ENCODE measurements at places on chromosomes 4 and X. TPM values are rescaled to one million over a fixed set of nuclear protein-coding genes. Genes with fewer than 3 reads are reported as not detected.

Gene TBX22
- 0.88 TPM for total RNA-seq

Gene TMEM255A
- 0.44 TPM for total RNA-seq

Gene RAB33A
- 2.1 TPM for total RNA-seq

Gene CPZ
- total RNA-seq: 33.6 TPM

Gene MAGED4
- total RNA-seq: 84.0 TPM

GRCh38 chr4:69910016-69910782 is 20.7 kb upstream of the CSN1S1 start:
- DNase-seq: no peak

DNA sequence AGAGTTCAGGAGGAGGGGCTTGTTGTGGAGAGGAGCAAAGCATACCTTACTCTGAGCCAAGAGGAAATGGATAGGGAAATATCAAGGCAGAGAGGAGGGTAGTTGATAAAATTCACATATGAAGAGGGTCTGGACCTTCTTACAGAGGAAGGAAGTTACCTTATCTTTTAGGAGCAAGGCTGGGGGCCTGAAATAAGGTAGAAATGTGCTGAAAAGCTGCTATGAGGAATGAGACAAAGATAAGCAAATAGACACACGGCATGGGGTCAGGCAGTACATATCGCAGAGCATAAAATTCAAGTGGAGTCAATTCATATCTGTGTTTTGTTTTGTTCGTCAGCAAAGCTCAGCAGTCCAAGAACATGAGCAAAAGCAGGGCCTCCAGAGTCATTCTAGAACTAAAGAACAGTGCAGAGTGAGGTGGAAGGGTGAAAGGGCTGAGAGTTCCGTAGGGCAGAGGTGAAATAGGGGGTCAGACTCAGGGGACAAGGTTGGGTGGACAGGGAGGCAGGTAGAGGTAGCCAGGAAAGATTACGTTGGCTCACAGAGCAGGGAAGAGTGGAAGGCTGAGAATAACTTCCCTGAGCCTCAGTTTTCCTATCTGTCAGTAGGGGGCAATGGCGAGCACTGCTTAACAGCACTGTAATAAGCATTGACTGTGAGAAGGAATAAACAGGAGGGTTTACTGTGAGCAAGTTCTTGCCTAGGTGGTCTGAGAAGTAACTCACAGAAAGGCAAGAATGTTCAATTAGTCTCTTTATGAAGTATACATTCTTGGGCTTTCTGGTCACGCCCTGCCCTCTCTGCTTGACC is 9.2 kb downstream of the VSIG4 start:
- DNase-seq: peak; percentile 58

GRCh38 chrX:55450259-55450658 is 1.7 kb upstream of the MAGEH1 start:
- DNase-seq: peak; percentile 39

GRCh38 chr4:59484944-59485343 is 1715.2 kb upstream of the ADGRL3 start:
- DNase-seq: no peak

- DNase-seq: no peak
These were observed 378 bp upstream of the RPS6KA6 start for GRCh38 chrX:84188320-84188834.

GRCh38 chr4:139253713-139254112 is 26.3 kb downstream of the MGARP start:
- DNase-seq: no peak

DNA sequence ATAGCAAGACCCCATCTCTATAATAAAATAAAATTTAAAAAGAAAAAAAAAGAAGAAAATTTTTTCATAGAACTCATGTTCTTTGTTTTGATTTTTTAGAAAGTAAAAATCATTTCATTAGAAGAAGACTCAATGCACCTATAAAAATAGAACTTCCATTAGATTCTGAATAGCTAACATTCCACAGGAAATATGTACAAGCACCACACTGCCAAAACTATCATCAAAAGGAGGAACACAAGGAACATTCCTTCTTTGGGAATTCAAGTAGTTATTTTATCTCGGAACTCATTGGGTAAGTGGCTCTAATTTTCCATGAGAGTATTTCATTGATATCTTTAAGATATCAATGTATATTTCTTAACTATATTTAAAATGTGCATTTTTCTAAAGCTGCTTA is 157.6 kb downstream of the CAMK2D start:
- DNase-seq: no peak

- no peak for DNase-seq
These were observed 41.5 kb downstream of the REELD1 start for GRCh38 chr4:146255874-146256273.

GRCh38 chrX:1928805-1929204 is 313.9 kb downstream of the ASMT start:
- DNase-seq: peak; percentile 69

DNA sequence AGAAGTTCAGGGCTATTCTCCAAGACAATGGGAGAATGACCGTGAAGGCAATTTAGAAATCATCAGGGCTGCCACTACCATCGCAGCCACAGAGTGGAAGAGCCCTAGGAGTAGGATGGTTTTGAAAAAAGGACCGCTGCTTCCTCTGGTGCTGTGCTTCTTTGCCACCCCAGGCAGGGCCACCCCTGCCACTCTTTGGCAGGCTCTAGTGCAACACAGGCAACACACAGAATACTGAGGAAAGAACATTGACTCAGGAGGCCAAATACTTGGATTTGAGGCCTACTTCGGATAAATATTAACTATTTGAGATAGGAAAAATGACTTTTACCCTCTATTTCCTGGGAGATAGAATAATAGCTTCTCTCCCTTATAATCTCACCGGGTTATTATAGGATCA is 228.9 kb upstream of the BOD1L1 start:
- no peak for DNase-seq

DNA sequence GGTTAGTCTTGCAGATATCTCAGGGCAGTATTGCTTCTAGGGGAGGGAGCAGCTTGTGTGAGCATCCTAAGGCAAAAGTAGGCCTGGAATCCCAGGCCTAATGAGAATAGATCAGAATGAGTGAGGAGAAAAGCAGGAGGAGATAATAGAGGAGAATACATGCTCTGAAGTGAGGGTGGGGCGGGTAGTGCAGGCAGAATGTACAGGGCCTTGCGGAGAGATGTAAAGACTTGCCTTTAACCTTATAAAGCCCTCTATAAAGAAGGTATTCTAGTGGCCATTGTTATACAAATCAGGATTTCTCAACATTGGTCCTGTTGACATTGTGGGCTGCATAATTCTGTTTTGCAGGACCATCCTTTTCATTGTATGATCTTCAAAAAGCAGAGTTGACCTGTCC is 855.3 kb downstream of the PCDH7 start:
- DNase-seq: no peak

DNA sequence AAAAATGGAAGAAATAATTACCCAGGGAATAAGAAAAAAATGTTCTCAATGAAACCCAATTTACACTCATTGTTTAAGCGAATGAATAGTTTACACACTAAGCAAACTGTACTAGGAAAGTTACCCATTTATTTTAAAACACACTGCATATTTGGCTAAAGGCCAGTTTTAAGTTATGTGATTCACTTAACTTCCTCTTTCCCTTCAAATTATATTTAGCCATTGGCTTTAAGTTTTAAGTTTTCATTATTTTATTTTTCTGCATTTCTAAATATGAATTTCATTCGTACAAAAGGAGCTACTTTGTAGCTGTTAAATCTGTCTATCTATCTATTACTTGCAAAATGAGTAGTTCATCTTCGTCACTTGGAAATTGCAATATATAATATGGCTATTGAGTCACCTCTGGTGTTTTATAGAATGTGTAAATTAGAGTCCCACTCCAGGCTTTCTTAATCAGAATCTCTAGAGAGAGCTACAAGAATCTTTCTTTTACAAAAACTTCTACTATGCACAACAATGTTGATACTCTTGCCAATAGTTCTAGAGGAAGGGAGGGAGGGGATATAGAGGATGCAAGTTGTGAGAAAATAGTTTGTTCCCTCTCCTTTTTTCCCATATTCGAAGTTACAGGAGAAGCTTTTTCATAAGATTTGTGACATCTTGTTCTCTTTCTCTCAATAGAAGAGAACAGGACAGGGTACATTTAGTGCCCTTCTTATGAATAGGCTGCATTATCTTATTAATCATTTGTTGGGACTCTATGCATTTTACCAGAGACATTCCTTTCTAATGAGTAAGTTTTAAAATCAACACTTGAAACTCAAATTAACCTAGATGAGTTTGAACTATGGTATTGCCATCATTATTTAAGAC is 41.8 kb downstream of the SULT1B1 start:
- DNase-seq: no peak

Data from endodermal cell (in vitro differentiated cells).